ENCODE measurements at places on chromosomes 3 and 15.

DNA sequence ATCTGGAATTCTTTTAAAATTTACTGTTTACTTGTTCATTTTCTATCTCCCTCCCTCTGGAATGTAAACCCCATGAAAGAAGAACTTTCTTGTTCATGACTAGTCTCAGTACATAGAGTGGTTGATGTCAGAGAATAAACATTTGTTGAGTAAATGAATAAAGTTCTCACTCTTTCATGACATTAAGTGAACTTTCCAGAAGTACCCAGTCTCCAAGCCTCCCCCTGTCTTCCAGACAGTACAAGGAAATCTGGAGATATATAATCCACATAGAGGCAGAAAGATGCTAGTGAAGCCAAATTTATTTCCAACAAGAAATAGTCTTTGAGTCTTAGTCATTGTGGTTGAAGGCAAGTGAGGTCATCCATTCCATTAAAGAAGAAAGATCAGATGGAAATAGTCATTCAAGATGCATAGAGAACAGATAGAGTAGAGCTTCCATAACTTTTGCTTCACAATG, 71.5 kb upstream of the GALNT15 start:
- no peak for DNase-seq

DNA sequence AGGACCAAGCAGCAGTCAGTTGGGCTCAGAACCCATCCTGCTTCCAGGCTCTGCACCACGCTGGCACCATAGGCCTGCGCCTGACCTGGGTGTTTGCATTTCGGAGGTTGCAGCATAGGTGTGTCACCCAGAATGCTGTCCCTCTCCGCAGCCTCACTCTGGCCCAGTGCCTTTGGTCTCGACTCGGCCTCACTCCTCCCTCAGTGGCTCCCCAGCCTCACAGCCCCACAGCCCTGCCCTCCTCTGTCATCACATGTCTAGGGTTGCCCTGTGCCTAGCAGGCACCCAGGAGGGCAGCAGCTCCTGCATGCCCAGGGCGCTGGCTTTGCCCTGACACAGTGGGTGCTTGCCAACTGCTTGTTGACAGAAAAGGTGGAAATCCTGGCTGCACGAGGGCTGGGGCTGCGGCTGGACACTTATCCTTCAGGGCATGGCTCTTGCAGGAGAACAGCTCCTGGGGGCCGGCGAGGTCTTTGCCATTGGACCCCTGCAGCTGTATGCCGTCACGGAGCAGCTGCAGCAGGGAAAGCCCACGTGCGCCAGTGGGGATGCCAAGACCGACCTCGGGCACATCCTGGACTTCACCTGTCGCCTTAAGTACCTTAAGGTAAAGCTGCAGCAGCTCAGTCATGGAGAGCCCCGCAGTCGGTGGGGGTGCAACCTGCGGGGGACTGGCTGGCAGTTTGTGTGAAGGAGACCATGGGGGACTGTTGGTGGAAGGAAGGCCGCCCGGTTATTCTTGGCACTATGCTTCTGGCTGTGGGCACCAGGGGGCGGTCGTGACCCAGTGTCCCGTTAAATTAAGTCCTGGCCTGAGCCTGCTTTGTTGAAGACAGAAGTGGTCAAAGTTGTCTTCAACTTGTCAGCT, 16.2 kb downstream of the NISCH start:
- DNase-seq = no peak

- no peak for DNase-seq
These were observed 14.3 kb upstream of the SRP14 start for GRCh38 chr15:40053079-40053830.

GRCh38 chr15:45399381-45400212, 21.3 kb upstream of the GATM start:
- DNase-seq = no peak

- no peak for DNase-seq
These were observed 21.4 kb downstream of the CCDC191 start for GRCh38 chr3:114034787-114035545.
